ENCODE measurements at places on chromosomes 5 and 9. TPM values are rescaled to one million over a fixed set of nuclear protein-coding genes. Genes with fewer than 3 reads are reported as not detected.

Gene SPINK7
- polyA plus RNA-seq: not detected

Gene F12
- polyA plus RNA-seq: 1.1 TPM

Gene QRFP
- not detected for polyA plus RNA-seq

Gene SLC34A3
- 0.42 TPM for polyA plus RNA-seq

Gene FAM151B
- polyA plus RNA-seq: 0.49 TPM

Gene FOXB2
- polyA plus RNA-seq: not detected

Gene SLC25A2
- not detected for polyA plus RNA-seq

Gene EGFLAM
- 2.4 TPM for polyA plus RNA-seq

Gene LHFPL2
- 5.0 TPM for polyA plus RNA-seq

Gene GTF2H2C
- polyA plus RNA-seq: 13.3 TPM

Gene DOCK2
- polyA plus RNA-seq: 0.73 TPM

Gene CATSPER3
- 1.7 TPM for polyA plus RNA-seq

Gene OCLN
- polyA plus RNA-seq: 12.9 TPM

Gene HRCT1
- 1.5 TPM for polyA plus RNA-seq

Gene CNTFR
- polyA plus RNA-seq: 2.5 TPM

Gene DDX41
- polyA plus RNA-seq: 88.1 TPM

Gene C5orf52
- polyA plus RNA-seq: not detected

Gene DNAH5
- 1.0 TPM for polyA plus RNA-seq

Gene CAMK2A
- not detected for polyA plus RNA-seq

Gene HMMR
- polyA plus RNA-seq: 0.08 TPM

Gene CCL27
- polyA plus RNA-seq: not detected

Gene GFPT2
- 3.4 TPM for polyA plus RNA-seq

All from pancreas (tissue), 10 donors.